Osteoblast (primary cell): ENCODE measurements at places on chromosomes 2 and 18. TPM values are rescaled to one million over a fixed set of nuclear protein-coding genes. Genes with fewer than 3 reads are reported as not detected.

The C2orf80 gene
- total RNA-seq = not detected in 2 replicates

The NDC80 gene
- 2.2 and 3.5 TPM in 2 replicates for total RNA-seq

GRCh38 chr2:158676696-158677095, 118.4 kb upstream of the DAPL1 start:
- H3K27me3 ChIP-seq = no peaks in the 10 kb centered on the region
- no peak for DNase-seq
- H3K27ac ChIP-seq = no peak overlapping the region
- H3K4me3 ChIP-seq = no peak overlapping the region

DNA sequence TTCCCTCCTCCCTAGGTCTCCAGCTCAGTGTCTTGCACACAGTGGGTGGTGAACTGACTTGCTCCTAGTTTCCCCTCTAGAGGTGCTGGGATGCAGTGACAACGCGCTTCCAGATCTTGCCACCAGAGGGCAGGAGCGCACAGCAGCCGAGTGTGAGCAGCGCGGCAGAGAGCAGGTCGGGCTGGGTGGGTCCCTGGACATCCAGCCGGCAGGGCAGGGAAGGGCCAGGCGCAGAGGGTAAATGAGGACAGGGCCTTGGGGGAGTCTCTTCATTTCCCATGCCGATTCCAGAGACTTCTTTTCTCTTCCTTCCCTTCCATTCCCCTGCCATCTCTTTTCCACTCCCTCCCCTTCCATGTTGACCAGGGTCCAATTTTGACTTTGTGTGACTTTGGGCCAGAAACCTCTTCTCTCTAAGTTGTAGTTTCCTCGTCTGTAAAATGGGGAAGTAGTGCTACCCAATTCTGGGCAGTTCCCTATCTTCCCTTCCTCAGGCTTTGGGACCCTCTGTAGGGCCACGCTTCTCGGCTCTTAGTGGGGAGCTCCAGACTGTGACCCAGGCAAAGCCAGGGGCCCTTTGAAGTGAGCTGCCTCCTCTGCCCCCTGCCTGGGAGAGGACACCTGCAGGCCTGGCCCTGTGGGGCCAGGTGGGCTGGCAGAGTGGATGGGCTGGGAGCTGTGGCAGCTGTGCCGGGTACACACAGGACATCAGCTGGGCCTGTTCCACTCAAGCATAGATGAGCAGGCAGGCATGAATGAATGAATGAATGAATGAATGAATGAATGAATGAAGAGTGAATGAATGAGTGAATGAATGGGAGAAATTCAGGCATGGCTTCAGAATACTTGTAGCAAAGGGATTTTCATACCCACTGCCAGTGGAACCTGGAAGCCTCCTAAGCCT, 43.3 kb upstream of the TAF1B start:
- H3K27me3 ChIP-seq = no peaks in the 10 kb centered on the region
- H3K4me1 ChIP-seq = peaks cover 37% of the 10 kb centered on the region
- no peak overlapping the region for H3K4me3 ChIP-seq
- peak overlapping the region; percentile 95 for H3K27ac ChIP-seq
- DNase-seq = peak; percentile 96

The STK16 gene
- total RNA-seq = 29.5 and 31.8 TPM in 2 replicates

GRCh38 chr18:54843314-54843713, 15.0 kb downstream of the RAB27B start:
- DNase-seq = no peak
- H3K27ac ChIP-seq = peak overlapping the region; percentile 27
- no peaks in the 10 kb centered on the region for H3K36me3 ChIP-seq
- H3K4me1 ChIP-seq = peaks cover 12% of the 10 kb centered on the region
- H3K27me3 ChIP-seq = no peaks in the 10 kb centered on the region

GRCh38 chr2:63667132-63667700, 78.5 kb downstream of the MDH1 start:
- no peaks in the 10 kb centered on the region for H3K36me3 ChIP-seq
- peaks cover 34% of the 10 kb centered on the region for H3K4me1 ChIP-seq
- H3K4me3 ChIP-seq = no peak overlapping the region
- DNase-seq = no peak

The ZNF516 gene
- 16.3 and 17.7 TPM in 2 replicates for total RNA-seq
